ENCODE measurements at places on chromosomes 16 and 17.

DNA sequence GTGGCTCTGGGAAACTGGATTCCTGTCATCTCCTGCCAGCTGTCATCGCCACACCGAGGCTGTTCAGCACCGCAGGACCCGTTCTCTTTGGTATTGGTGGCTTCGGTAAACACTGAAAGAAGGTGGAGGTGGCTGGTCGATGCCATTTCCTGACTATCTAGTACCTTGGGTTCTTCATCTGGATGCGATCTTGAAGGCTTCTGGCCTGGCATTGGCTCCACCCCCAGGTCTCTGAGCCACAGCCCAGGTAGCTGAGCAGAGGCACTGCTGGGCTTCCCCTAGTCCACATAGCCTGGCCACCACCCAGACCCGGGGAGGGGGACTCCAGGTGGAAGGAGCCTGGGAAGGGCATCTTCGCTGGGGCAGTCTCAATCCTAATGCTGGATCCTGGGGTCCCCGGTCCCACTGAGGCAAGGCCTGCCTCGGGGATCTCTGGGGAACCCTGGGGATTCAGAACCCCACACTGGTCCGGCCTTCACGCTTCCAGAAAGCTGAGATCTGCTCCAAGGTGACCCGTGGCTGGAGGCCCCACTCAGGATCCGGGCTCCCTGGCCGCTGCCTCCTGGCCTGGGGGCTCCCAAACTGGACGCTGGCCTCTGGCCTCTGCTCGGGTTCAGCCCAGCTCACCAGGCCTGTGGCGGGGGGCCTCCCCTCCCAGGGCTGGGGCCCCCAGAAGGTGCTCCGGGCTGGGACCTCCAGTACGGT, 1.8 kb downstream of the C16orf54 start:
- no peak for DNase-seq

- peak; percentile 83 for DNase-seq
Measured at GRCh38 chr17:31248986-31249834, 47.8 kb downstream of the OMG start.

DNA sequence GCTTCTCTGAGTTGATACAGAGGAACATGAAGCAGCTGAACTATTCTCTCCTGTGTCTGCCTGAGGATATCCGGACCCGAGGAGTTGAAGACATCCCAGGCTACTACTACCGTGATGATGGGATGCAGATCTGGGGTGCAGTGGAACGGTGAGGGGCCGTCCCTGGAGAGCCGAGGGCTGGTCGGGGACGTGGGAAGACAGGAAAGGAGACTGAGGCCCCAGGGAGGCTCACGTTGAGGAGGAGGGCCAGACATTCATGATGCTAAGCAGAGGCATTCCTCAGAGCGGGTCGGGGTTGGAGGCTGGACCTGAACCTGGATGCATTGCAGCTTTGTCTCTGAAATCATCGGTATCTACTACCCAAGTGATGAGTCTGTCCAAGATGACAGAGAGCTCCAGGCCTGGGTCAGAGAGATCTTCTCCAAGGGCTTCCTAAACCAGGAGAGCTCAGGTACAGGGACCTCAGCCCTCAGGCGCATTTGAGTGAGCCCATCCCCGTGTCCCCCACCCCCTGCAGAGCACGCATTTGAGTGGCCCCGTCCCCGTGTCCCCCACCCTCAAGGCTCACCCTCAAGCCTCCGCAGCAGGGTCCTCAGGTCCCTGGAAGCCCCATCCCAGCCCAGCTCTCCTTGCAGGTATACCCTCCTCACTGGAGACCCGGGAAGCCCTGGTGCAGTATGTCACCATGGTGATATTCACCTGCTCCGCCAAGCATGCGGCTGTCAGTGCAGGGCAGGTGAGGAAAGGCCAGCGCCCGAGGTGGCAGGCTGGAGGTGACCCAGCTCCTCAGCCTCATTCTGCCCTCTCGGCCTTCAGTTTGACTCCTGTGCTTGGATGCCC, 8.3 kb downstream of the ALOX15B start:
- no peak for DNase-seq

DNA sequence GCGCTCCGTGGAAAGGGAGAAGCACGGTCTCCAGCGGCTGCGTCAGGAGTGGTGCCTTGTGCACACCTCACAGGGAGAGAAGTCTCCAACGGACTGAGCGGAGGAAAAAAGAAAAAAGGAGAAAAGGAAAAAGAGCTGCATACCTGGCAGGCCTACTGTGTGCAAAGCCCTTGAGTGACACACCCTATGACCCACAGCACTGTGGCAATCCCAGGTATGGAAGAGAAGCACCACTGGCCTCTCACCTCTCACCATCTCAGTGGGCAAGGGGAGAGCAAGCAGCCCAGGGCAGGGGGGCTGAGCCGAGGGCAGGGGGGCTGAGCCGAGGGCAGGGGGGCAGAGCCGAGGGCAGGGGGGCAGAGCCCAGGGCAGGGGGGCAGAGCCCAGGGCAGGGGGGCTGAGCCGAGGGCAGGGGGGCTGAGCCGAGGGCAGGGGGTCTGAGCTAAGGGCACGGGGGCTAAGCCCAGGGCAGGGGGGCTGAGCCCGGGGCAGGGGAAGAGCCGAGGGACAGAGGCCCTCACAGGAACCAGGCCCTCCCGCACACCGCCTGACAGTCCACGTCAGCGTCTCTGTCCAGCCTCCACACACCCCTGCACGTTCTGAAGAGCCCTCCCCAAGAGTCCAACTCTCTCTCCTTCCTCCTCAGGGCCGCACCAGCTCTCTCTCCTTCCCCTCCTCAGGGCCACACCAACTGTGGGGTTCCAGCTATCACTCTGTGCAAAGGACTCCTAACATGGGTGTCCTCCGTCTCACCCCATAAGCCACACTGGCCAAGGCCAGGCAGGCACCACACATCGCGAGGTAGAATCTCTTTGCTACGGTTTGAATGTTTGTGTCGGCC, 105.8 kb downstream of the ZNF778 start:
- no peak for DNase-seq

- DNase-seq, result no peak
Measured at GRCh38 chr17:31318851-31319661, 2.4 kb downstream of the EVI2A start.

GRCh38 chr17:17107891-17108431, 65.7 kb downstream of the MPRIP start:
- no peak for DNase-seq

DNA sequence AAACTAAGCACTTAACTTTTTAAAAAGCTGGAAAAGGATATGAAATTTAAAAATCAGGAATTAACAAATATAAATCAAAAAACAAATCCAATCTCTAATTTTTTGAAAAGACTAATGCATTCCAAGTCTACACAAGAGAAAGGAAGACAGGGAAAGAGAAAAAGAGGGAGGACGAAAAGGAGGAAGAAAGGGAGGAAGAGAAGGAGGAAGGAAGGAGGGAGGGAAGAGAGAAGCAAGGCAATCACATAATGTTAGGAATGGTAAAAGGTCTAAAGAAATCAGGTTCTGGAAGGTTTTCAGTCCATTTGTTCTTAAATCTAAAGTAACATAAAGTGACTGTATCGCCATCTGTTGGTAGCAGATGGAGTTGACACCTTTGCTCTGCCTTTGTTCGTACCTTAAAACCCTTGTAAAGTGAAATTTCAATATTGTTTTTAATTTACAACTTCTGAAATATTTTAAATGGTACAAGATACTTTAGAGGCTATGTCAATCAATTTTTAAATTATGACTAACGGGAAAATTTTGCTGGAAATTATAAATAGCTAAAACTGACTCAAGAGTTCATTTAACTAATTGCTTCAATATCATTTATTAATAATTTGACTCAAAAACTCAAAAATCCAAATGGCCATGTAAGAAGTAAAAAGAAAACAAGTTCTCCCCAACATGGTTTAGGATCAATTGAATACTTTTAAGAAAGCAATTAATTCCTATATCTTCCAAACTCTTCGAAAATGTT, 20.4 kb upstream of the CDYL2 start:
- DNase-seq, result peak; percentile 57

GRCh38 chr16:76370344-76370743, 93.1 kb downstream of the CNTNAP4 start:
- no peak for DNase-seq

GRCh38 chr17:45184144-45184543, 22.5 kb downstream of the HEXIM2 start:
- no peak for DNase-seq

- DNase-seq, result no peak
Measured at GRCh38 chr17:28426081-28426519, 20.1 kb upstream of the SLC46A1 start.

GRCh38 chr16:396605-397004, 394 bp upstream of the NME4 start:
- DNase-seq, result peak; percentile 54

GRCh38 chr17:44144966-44145739, 3.4 kb downstream of the HROB start:
- no peak for DNase-seq

GRCh38 chr17:76534831-76535732, 2.4 kb downstream of the CYGB start:
- no peak for DNase-seq

DNA sequence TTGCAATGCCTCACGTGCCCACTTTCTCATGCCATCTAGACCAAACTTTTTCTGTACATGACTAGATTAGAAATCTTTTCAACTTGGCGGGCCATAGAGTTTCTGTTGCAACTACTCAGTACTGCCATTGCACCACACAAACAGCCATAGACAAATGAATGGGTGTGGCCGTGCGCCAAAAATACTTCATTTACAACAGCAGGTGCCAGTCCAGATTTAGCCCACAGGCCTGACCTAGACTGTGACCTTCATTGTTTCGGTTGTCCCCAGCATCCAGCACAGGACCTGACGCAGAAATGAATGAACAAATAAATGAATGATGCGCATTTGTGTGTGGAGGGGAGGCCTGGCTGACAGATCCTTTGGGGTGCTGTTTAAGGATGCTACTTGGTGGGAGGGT, 14.3 kb upstream of the PDK2 start:
- no peak for DNase-seq

GRCh38 chr16:85334718-85335583, 222.7 kb upstream of the CIBAR2 start:
- DNase-seq, result no peak

- DNase-seq, result no peak
Measured at GRCh38 chr17:33874617-33875060, 380.4 kb upstream of the CCL2 start.

DNA sequence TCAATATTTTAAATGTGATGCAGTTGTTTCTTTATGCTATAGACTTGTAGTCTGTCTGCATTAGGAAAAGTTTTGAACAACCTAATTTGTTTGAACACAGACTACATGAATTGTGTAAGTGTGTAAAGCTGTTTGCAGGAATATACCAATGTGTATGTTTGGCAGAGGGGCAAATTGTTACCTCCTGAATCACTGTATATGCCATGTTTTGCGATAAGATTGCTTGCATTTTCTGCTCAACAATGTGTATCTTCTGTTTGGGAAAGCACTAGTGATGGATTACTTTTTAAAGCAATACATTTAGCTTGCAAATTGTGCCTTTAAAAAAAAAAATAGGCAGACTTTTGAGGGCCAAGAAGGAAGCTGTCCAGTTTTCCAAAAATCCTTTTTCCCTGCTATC, 14.6 kb downstream of the RBBP6 start:
- no peak for DNase-seq

- no peak for DNase-seq
Measured at GRCh38 chr17:80772906-80773242, 218.8 kb upstream of the CHMP6 start.

GRCh38 chr16:72220875-72221629, 49.1 kb upstream of the PMFBP1 start:
- DNase-seq, result no peak

DNA sequence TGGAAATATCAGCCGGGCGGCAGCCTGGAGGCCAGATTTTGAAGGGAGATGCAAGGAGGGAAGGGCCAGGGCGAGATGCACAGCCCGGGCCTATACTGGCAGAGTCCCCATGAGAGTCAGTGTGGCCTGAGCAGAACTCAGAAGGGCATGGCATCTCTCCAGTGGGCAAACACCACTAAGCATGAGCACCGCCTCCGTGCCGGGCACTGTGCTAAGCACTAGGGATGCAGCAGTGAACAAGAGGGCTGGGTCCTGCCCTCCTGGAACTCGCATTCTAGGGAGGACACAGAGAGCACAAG, 33.5 kb downstream of the TK2 start:
- no peak for DNase-seq

GRCh38 chr17:50225701-50226240, 24.3 kb upstream of the COL1A1 start:
- no peak for DNase-seq

GRCh38 chr16:1034230-1035065, 38.1 kb upstream of the SSTR5 start:
- DNase-seq, result no peak

DNA sequence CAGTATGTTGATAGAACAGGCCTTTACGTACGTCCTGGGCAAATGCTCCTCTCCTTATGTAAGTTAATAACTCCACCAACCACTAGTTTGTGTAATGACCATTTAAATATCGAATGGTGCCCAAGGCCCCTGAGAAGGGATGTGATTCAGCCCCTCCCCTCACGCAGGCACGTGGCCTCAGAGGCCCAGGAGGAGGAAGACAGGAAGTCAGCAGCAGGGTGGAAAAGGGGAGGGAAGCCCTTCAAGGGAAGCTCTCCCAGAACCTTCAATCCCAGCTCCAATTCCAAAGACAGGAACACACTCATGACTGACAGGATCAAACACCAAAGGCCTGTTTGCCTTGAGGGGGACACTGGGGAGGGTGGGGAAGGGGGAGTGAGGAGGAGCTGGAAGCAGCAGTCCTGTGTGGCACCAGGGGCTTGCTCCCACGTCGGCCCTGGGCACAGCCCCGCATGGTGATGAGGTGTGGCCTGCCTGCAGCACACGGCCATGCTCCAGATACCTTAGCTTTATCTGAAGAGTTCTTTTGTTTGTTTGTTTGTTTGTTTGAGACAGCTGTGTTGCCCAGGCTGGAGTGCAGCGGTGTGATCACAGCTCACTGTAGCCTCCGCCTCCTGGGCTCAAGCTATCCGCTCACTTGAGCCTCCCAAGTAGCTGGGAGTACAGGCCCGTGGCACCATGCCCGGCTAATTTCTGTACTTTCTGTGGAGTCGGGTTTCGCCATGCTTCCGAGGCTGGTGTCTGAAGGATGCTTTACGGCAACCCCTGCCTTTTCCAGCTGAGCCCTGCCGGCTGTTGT, 105.0 kb downstream of the ZNF778 start:
- peak; percentile 83 for DNase-seq

DNA sequence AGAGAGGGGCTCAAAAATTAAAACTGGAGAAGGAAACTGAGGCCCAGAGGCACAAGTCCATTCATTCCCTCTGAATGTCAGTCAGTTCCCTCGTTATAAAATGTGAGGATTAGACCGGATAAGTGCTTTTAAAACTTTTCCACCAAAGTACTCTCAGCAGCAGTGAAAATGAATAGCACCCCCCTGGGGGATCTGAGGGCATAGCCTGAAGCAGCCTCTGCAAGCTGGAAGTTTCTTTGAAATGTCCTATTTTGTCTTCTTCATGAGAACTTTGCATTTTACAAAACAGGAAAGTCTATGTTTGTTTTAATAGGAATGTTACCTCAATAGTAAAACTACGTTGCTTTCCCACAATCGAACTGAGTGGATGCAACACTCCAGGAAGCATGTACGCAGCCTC, 273.0 kb downstream of the CEP112 start:
- DNase-seq, result no peak

Measured in fibroblast of upper back skin (primary cell).